ENCODE measurements at places on chromosomes 6 and 20.

DNA sequence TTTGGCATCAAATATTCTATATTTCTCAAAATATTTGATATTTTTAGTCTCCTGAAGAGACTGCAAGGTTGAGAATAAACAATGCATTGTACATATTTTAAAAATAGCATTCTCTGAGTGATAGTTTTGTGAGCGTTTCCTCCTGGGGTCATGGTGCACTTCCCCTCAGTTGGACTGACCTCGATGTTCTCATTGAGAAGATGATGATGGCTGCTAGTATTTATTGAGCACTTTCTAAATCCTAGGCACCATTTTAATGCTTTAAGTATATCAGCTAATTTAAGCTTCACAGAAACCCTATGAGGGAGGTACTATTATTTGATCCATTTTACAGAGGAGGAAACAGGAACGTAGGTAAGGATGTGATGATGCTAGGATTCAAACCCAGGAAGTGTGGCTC, 18.2 kb downstream of the DSE start:
- no peak for DNase-seq

DNA sequence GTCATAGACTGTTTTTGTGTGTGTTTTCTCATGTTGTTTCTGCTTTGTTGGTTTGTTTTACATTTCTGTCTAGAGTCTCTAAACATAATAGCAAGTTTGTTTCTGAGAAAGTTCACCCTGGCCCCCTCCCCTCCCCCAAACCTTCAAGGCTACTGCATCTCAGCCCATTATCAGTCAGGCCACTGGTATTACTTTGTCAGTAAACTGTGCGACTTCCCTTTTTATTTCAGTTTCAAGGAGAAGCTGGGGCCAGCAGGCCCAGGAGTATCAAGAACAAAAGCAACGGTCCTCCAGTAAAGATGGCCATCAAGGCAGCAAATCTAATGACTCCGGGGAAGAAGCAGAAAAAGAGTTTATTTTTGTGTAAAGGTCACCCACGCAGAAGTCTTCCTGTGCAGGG, 32.8 kb upstream of the SCGN start:
- no peak for DNase-seq

DNA sequence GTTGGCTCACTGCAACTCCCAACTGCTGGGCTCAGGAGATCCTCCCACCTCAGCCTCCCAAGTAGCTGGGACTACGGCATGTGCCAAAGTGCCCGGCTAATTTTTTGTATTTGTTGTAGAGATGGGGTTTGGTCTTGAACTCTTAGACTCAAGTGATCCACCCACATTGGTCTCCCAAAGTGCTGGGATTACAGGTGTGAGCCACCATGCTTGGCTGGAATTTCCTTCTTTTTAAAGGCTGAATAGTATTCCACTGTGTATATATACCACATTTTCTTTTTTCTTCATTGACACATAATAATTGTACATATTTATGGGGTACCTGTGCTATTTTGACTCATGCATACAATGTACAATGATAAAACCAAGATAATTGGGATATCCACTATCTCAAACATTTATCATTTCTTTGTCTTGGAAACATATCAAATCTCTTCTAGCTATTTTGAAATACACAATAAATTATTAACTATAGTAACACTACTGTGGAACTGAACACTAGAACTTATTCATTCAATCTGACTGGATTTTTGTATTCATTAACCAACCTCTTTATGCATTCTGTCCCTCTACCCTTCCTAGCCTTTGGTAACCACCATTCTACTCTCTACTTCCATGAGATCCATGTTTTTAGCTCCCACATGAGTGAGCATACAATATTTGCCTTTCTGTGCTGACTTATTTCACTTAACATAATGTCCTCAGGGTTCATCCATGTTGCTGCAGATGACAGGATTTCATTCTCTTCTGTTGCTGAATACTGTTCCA, 7.8 kb downstream of the MDC1 start:
- DNase-seq, result no peak

DNA sequence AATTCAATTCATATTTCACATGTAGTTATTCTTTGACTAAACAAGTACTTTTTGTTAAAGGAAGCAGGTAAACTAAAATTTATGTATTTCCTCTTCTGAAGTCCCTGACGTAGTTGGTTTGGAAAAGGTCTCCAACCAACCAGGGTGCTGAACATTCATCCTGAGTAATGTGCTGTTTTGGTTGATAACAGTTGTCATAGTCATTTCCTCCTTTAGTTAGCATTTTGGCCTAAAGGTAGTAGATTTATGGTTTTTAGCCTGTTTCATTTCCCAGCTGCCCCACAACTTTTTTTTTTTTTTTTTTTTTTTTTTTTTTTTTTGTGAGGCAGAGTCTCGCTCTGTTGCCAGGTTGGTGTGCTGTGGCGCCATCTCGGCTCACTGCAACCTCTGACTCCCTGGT, 382.8 kb upstream of the FLRT3 start:
- DNase-seq, result no peak

- DNase-seq, result no peak
Observed at GRCh38 chr6:71533939-71534379, 245.3 kb downstream of the OGFRL1 start.

- no peak for DNase-seq
Observed at GRCh38 chr6:14754751-14755513, 490.9 kb upstream of the JARID2 start.

GRCh38 chr6:31144296-31144969, 5.6 kb upstream of the PSORS1C2 start:
- DNase-seq, result no peak

- DNase-seq, result no peak
Observed at GRCh38 chr20:4677846-4678245, 43.9 kb upstream of the PRND start.
